Body of pancreas (tissue), 4 donors: ENCODE measurements at places on chromosomes 2 and 18. TPM values are rescaled to one million over a fixed set of nuclear protein-coding genes. Genes with fewer than 3 reads are reported as not detected.

Gene MYOM1
- total RNA-seq: 21.8 TPM

DNA sequence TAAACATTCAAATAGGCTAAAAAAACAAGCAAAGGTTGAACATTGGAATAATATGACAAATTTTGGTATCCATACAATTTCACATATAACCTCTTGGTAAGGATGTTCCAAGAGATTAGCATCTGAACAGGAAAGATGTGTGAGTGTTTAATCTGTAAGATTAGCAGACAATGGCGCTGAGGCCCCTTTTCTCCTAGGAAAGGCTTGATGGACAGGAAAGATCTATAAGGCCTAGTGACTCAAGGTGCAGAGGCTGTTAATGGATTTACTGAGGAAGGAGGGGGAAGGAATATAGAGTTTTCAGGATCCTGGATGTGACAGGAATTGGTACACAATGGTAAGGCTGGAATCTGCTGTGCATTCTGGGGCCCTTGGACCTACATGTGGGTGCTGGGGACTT lies 48.1 kb upstream of the SMAD2 start:
- no peaks in the 10 kb centered on the region for H3K27me3 ChIP-seq
- H3K4me3 ChIP-seq: no peak overlapping the region
- no peak overlapping the region for H3K27ac ChIP-seq
- no peaks in the 10 kb centered on the region for H3K36me3 ChIP-seq
- DNase-seq: no peak

GRCh38 chr2:64192125-64192479 lies 47.9 kb upstream of the PELI1 start:
- no peak overlapping the region for H3K27ac ChIP-seq
- H3K27me3 ChIP-seq: no peaks in the 10 kb centered on the region
- no peak overlapping the region for H3K4me3 ChIP-seq
- peak; percentile 47 for DNase-seq
- H3K36me3 ChIP-seq: no peaks in the 10 kb centered on the region

- no peaks in the 10 kb centered on the region for H3K36me3 ChIP-seq
- peaks cover 7% of the 10 kb centered on the region for H3K4me1 ChIP-seq
- peak; percentile 63 for DNase-seq
- no peaks in the 10 kb centered on the region for H3K27me3 ChIP-seq
- no peak overlapping the region for H3K4me3 ChIP-seq
- no peak overlapping the region for H3K27ac ChIP-seq
Measured at GRCh38 chr2:11411768-11412448, 54.1 kb downstream of the E2F6 start.

- no peak overlapping the region for H3K4me3 ChIP-seq
- H3K27me3 ChIP-seq: no peaks in the 10 kb centered on the region
- no peaks in the 10 kb centered on the region for H3K36me3 ChIP-seq
- no peak for DNase-seq
- H3K27ac ChIP-seq: no peak overlapping the region
- H3K4me1 ChIP-seq: no peaks in the 10 kb centered on the region
Measured at GRCh38 chr2:8855010-8855409, 17.6 kb upstream of the KIDINS220 start.

DNA sequence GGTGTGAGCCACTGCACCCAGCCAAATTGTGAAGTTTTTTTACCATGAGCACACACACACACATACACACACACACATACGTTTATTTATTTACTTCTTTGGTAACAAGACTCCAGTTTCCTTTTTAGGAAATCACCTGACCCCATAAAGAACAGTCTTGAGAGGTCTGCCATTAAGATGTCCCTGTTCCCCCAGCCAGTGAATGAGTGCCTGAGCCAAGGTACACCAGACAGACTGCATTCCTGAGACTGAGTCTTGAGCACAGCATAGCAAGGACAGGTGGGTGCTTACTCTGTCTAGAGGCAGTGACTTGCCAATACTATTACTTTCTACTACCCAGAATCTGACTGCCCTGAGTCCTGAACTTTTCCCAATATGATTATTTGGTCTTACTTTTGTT lies 167.2 kb upstream of the SATB2 start:
- no peak for DNase-seq
- H3K36me3 ChIP-seq: no peaks in the 10 kb centered on the region

DNA sequence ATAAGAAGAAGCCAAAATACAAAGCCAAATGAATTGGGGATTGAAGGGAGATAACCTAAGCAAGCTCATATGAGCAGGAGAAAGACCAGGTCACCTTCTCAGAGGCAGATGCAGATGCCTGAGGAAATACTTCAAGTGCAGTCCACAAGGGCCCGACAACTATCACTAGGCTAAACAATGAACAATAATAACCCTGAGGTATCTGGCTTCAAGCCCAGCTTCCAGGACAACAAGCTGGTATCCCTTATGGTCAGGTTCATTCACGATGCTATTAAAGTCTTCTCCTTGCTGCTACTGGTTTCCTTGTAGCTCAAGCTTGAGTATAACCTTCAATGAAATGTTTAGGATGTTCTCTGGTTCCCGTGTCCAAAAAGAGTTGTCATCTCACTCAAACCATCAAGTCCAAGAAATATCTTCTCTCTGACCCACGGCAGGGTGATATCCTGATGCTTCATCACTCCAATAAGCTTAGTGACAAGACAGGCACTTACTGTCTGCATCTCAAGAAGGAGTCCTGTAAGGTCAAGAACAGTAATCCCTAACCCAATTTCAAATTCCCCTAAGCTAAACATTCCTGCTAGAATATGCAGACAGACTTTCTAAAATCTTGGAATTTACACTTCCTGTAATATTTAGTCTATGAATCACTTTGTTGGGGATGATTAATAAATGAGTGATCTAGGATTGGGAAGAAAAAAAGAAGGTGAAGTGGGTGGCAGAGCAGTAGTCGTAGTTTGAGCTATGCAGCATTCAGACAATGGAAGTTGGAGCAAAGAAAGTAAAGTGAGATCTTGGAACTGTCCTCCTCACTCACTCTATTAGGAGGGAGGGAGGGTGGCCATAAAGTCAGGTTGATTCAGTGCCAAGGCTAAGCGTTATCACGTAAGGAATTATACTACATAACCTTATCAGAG lies 33.1 kb downstream of the CHN1 start:
- DNase-seq: no peak
- H3K4me3 ChIP-seq: no peak overlapping the region
- H3K27me3 ChIP-seq: no peaks in the 10 kb centered on the region

GRCh38 chr2:102291319-102292075 lies 19.9 kb upstream of the IL1RL1 start:
- no peaks in the 10 kb centered on the region for H3K36me3 ChIP-seq
- H3K27me3 ChIP-seq: no peaks in the 10 kb centered on the region
- H3K27ac ChIP-seq: no peak overlapping the region

DNA sequence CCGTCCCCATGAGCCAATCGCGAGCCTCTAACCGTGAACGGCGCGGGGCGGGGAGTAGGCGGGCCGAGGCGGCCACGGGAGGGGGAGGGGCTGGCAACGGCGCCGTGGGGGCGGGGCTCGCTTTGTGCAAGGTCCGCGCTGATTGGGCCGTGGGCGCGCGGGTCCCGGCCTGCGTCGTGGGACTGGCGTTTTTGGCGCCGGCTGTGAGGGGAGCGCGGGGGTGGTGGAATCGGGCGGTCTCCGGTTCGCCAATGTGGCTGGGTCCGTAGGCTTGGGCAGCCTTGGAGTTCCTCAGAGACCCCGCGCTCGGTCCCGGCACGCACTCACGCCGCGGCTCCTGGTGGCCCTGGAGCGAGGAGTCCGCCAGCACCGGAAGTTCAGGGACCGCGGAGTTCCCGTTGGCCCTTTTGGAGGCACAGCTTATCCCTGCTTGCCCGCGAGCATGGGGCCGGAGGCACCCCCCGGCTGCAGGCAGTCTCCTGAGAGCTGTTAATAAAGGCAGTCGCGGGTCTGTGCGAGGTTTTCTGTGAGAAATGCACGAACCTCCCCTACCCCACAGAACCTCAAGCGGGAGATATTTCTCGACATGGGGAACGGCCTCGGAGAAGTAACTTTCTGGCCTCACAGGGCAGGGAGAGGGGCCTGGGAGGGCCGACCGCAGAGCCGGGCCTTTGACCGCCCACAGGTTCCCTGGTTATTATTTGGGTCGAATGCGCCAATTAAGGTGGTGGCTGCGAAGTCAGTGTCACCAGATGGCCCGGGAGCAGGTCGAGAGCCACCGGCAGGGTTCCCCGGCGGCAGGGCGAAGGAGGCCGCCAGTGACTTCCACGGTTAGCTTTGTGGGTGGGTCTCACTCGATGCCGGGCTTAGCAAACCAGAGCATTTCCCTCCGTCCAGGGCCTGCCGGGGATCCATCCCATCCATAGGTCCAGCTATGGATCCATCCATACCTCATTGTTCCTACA lies 574 bp upstream of the NCL start:
- peak overlapping the region; percentile 96 for H3K27ac ChIP-seq
- H3K27me3 ChIP-seq: no peaks in the 10 kb centered on the region
- peaks cover 36% of the 10 kb centered on the region for H3K4me1 ChIP-seq
- H3K36me3 ChIP-seq: peaks cover 18% of the 10 kb centered on the region
- H3K4me3 ChIP-seq: peak overlapping the region; percentile 24
- DNase-seq: peak; percentile 98

- H3K27me3 ChIP-seq: no peaks in the 10 kb centered on the region
- H3K4me1 ChIP-seq: peaks cover 30% of the 10 kb centered on the region
- peak; percentile 32 for DNase-seq
Measured at GRCh38 chr18:59357928-59358327, 1.1 kb downstream of the LMAN1 start.

DNA sequence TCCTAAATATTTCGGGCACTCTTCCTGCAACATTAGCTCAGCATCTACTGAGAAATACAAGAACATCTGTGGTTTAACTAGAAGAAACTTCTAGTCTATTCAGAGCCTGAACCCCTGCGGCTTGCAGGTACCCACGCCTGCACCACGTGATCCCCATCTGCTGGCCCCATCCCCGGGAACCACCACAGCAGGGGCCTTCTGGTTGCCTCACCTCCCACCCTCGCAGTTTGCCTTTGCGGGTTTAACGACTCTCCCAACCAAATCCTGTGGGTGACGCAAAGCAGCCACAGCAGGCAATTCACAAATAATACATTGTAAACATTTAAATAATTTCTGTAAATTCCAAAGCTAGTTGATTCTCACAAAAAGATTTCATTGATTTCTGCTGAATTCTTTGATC lies 90.2 kb upstream of the TMEM18 start:
- H3K36me3 ChIP-seq: no peaks in the 10 kb centered on the region
- H3K4me1 ChIP-seq: no peaks in the 10 kb centered on the region
- DNase-seq: no peak
- H3K4me3 ChIP-seq: no peak overlapping the region
- no peak overlapping the region for H3K27ac ChIP-seq

Gene FNDC4
- 10.4 TPM for total RNA-seq

DNA sequence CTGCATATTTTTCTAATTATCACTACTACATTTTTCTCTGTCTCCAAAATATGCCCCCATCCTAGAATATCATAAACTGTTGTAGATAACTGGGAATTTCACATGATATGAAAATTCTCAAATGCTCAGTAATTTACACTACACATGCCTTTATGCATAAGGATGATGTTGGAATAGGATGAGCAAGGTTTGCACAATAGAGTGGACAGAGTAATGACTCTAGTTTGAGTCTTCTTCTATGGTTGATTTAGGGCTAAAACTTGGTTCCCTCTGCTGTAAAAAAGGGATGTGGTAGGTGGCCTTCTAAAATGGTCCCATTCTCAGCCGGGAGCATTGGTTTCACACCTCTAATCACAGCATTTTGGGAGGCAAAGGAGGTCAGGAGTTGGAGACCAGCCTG lies 129.9 kb downstream of the BCL11A start:
- H3K36me3 ChIP-seq: no peaks in the 10 kb centered on the region
- H3K27ac ChIP-seq: no peak overlapping the region
- no peaks in the 10 kb centered on the region for H3K27me3 ChIP-seq
- no peaks in the 10 kb centered on the region for H3K4me1 ChIP-seq
- no peak for DNase-seq

- H3K4me3 ChIP-seq: no peak overlapping the region
- peaks cover 26% of the 10 kb centered on the region for H3K4me1 ChIP-seq
- H3K36me3 ChIP-seq: no peaks in the 10 kb centered on the region
- peaks cover 44% of the 10 kb centered on the region for H3K27me3 ChIP-seq
- no peak for DNase-seq
Measured at GRCh38 chr2:218964041-218964771, 4.7 kb downstream of the CDK5R2 start.

DNA sequence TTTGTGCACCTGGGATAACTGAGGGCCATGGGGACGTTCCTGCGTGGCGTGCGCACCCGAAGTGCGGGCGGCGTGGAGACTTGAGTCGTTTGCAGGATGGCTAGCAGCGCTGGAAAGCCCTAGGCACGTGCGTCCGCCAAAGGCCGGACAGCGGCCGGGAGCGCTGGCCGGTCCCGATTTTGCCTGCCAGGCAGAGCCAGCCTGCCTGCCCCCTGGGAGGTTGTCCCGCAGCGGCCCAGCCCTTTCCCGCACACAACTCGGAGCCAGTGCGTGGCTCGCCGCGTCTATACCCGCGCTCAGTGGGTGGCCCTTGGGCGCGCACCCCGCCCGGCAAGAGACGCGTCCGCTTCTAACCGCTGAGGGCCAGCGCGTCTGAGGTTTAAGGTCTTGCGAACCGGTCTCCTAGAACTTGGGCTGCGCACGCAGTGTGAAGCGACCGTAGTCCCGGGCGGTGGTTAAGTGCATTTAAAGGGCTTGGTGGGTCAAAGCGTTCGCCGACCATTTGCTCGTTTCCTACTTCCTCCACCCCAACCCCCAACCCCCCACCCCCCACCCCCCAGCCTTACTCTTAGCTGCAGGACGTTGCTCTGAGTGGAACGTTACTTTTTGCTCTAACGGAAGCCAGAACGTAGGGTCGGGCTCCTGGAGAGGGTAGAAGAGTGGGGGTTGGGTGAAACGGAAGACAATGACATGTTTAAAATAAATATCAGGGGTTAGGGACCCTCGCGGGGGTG lies 627 bp downstream of the CDCA7 start:
- no peak overlapping the region for H3K27ac ChIP-seq
- H3K4me1 ChIP-seq: peaks cover 15% of the 10 kb centered on the region
- H3K4me3 ChIP-seq: peak overlapping the region; percentile 55
- H3K36me3 ChIP-seq: no peaks in the 10 kb centered on the region
- no peaks in the 10 kb centered on the region for H3K27me3 ChIP-seq

DNA sequence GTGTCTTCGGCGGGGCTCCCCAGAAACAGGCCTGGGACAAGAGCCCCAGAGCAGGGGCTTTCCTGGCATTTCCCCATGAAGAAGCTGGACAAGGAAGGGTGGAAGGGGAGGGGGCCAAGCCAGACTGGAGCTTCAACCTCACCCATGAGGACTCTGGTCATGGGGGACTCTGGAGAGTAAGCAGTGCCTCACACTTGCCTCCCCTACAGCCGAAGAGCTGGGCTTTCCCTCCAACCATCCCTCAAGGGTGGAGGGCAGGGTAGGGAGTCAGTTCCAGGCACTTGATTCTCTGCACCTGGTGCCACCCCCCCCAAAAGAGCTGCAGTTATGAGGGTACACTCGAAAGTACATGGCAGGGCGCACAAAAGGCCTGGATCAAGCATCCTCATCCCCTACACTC lies 246.6 kb downstream of the TFCP2L1 start:
- no peak for DNase-seq
- peaks cover 30% of the 10 kb centered on the region for H3K4me1 ChIP-seq
- peak overlapping the region; percentile 31 for H3K27ac ChIP-seq

GRCh38 chr2:9250498-9251153 lies 44.0 kb downstream of the ASAP2 start:
- H3K27me3 ChIP-seq: no peaks in the 10 kb centered on the region
- peaks cover 19% of the 10 kb centered on the region for H3K4me1 ChIP-seq
- H3K27ac ChIP-seq: no peak overlapping the region
- no peak for DNase-seq
